IPS DF 19.7 (cell line): ENCODE measurements at places on chromosomes 1 and 21.

DNA sequence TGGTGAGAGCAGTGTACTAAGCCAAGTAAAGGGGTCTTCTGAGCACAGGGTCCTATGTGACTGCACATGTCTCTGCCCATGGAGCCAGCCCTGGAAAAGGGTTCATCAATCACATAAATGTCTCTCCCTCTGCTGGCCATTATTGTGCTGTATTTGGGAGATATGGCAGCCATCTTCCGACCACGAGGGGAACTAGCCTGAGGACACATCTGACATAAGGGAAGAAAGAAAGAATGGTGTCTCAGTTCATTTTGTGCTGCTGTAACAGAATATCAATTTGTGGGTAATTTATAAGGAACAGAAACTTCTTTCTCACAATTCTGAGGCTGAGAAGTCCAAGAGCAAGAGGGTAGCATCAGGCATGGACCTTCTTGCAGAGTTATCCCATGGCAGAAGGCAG lies 55.1 kb upstream of the GJA5 start:
- DNase-seq: no peak

DNA sequence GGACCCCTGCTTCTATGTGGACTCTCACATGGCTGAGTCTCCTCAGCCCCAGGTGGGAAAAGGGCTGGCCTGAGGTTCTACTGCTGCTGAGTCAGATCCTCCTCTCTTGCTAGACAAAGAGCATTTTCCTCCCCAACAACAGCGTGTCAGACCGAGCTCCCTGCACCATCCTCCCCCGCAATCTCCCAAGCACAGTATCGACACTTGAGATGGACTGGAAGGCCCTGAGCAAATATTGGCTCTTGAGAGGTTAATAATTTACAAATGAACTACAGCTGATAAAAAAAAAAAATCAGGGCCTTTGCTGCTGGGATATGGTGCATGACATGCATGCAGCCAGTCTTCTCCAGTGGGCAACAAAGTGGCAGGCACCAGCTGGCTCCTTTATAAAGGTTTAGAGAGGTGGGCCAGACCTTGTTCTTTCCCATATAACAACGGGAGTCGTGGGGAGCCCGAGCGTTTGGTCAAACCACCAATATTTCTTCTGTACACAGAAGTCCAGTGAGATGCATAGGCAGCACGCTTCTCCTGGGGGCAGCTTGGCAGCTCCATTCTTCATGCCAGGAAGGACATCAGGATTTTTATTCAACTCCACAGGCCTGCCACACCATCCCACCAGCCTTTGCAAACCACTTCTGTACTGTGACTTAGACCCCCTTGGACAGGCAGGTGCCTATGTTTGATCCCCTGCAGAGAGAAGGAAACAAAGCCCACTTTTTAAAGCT lies 55.4 kb upstream of the CAMK1G start:
- DNase-seq: no peak

DNA sequence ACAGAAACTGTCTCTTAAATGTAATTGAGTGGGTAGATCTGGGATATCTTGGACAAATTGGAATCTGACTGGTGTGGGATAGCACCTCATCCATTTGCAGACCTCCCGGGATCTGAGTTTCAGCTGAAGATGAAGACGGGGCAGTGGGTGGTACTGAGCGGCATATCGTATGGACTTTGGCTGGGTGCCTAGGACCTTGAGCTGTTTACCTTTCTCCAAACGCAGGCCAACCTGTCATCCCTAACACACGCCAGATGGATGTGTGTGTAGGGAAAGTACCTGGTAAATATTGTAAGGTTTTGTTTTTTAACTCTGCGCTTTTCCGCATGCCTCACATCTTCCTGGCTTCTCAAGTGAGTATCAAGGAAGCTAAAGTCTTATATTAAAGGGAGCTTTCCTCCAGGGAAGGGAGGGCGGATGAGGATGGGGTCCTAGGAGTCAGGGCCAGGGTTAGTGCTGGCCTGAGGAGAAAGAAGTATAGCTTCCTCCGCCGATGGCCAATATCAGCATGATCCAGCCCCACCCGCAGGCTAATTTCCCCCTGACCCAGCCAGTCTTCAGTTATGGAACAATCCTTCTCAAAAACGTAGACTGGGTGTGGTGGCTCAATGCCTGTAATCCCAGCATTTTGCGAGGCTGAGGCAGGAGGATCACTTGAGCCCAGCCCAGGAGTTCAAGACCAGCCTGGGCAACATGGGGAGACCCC lies 26.2 kb downstream of the ATP8B2 start:
- no peak for DNase-seq

DNA sequence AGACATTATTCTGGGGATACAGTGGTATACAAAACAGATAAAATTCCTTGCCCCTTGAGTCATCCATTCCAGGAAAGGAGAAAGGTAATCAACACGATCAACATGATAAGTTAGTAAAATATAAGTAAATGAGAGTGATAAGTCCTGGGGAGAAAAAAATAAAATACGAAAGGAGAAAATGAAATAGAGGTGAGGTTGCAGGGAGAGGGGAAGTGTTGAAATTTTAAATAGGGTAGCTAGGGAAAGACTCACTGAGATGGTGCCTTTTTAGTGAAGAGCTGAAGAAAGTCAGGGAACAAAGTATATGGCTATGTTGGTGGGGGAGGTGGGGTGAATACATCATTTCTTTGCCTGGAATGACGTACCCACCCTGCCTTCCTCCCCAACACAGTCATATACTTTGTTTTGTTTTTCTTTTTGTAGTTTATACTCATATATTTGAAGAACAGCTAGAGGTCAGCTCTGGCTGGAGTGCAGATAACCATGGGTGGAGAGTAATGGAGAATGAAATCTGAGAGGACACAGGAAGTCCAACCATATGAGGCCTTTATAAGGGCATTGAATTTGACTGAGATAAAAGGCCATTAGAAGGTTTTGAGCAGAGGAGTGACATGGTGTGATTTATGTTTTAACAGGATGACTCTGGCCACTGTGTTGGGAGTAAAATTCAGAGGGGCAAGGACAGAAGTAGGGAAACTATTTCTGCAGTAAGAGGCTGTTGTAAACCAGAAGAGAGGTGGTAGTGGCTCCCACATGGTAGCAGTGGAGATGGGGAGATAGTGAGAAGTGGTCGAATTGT lies 54.8 kb downstream of the OSBPL9 start:
- no peak for DNase-seq

- no peak for DNase-seq
These were observed 9.7 kb upstream of the FMOD start for GRCh38 chr1:203360547-203361185.

DNA sequence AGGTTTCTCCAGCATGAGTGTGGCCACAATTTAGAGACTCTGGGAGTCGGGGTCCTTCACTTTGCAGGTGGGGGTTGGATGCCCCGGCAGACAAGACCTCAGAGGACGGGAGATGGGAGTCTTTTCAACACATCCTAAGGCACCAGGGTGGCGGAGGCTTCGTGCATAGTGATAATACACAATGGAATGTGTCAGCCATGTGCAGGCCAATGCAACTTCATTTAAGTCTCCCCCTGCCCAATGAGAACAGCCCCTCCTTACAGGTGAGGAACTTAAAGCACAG lies 75.9 kb upstream of the IFFO2 start:
- DNase-seq: no peak

GRCh38 chr1:39957299-39958015 lies 2.5 kb downstream of the MFSD2A start:
- DNase-seq: no peak

DNA sequence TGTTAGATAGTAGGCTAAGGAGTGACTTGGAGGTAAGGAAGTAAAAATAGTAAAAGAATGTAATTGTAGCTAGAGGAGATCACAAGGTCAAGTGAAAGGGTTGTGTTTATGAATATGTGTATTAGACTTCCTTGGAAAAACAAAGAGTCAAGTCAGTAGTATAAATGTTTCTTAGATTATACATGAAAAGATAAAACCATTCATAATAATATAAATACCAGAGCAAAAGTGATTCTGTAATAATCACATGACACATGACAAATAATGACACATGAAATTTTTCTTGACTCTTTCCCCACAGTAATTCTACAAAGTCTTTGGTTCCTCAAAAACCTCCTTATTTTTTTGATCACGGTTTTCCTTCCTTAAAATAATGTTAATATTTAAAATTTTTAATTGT lies 56.4 kb downstream of the IVNS1ABP start:
- no peak for DNase-seq

- DNase-seq: no peak
These were observed 1.3 kb upstream of the CCT8 start for GRCh38 chr21:29074783-29075182.
